Activated CD4-positive, CD25-positive, alpha-beta regulatory T cell treated with anti-CD3 and anti-CD28 coated beads, Interleukin-2, amount 50 U/mL, for 16 hours (primary cell): ENCODE measurements at places on chromosomes 1 and 21.

DNA sequence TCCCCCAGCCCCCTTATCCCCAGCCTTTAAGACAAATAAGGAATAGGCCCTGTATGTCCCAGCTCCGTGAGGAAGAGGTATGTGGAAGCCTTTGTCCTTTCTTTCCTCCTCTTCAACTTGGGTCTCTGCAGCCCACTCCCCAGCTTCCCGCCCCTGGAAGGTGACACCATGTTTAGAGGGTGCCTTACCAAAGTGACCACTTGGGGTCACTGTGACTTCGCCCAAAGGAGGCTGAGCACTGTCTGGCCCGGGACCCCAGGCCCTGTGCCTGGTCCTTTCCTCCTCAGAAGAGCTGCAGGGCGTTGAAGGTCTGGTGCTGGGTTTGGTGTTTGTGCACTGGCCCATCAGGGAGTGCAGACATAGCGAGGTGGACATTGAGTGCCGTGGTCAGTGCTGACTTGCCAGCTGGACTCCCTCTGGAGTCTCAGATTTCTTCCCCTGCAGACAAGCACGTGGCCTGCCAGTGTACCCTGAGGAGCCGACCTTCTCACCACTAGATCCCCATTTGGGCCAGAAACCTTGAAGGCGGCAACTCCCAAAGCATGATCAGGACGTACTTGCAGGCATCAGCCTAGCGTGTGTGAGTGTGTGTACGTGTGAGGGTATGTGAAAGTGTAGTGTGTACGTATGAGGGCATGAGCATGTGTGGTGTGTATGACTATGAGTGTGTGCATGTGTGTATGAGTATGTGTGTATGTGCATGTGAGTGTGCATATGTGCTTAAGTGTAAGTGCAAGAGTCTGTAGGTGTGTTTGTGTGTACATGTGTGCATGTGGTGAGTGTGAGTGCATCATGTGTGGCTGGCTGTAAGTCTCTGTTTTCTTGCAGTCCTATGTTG is 181.4 kb upstream of the KIAA0040 start:
- DNase-seq: no peak

GRCh38 chr1:39755965-39756659 is 15.0 kb downstream of the OXCT2 start:
- no peak for DNase-seq

DNA sequence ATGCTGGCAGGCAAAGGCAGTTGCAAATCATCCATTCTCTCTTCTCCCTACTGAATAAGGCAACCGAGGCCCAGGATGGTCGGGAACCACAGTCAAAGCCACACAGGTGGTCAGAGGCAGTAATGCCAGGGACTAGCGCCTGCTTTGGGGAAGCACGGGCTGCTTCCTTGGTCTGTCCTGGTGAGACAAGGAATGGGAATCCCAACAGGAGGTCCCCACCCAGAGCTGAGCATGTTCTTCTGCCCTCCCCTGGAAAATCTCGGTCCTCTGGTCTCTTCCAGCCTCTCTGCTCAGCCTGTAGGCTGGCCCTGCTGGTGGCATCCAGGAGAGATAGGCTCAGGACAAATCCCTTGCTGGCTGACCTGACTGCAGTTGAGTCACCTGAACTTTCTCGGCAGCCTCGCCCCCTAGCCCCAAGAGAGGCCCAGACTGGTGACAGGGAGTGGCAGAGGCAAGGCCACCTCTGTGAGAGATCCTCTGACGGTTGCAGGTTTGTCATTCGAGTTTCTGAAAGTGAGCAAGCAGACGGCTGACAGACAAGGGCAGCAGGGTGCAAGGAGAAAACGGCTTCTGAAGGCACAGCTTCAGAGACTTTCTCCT is 5.8 kb downstream of the OLIG1 start:
- no peak for DNase-seq

GRCh38 chr1:174204697-174205308 is 45.5 kb downstream of the RABGAP1L start:
- no peak for DNase-seq

DNA sequence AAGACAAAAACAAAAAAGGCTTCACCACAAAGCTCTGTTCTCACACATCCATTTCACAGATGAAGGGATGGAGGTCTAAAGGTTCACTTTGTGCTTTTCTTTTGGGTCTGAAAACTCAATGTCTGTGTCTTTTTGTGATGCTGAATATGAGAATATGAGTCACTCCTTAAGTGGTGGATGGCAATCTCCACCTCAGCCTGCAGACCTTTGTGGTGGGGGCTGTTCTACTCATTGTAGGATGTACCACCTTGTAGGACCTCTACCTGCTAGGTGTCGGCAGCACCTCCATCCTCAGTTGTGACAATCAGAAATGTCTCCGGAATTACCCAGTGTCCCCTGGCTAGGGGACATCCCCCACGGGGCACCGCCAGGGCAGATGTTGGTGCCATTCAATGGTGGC is 42.8 kb downstream of the UBASH3A start:
- no peak for DNase-seq

DNA sequence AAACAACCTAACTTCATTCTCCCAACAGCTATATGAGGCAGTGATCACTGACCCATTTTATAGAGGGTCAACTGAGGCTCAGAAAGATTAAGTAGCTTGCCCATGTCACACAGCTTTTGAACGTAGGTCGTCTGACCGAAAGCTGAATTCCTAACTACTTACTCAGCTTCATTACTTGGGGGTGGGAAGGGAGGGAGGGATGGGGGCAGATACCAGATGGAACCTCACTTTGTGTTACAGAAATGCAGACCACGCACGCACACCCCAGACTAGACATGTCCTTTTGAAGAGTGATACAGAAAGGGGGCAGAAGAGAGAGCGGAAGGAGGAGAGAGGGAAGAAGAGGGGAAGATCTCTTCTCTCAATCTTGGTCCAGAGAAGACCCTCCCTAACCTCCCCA is 2.3 kb downstream of the ADGRB2 start:
- DNase-seq: no peak
